Spleen (tissue), 13 donors: ENCODE measurements at places on chromosomes 1 and 21. TPM values are rescaled to one million over a fixed set of nuclear protein-coding genes. Genes with fewer than 3 reads are reported as not detected.

DNA sequence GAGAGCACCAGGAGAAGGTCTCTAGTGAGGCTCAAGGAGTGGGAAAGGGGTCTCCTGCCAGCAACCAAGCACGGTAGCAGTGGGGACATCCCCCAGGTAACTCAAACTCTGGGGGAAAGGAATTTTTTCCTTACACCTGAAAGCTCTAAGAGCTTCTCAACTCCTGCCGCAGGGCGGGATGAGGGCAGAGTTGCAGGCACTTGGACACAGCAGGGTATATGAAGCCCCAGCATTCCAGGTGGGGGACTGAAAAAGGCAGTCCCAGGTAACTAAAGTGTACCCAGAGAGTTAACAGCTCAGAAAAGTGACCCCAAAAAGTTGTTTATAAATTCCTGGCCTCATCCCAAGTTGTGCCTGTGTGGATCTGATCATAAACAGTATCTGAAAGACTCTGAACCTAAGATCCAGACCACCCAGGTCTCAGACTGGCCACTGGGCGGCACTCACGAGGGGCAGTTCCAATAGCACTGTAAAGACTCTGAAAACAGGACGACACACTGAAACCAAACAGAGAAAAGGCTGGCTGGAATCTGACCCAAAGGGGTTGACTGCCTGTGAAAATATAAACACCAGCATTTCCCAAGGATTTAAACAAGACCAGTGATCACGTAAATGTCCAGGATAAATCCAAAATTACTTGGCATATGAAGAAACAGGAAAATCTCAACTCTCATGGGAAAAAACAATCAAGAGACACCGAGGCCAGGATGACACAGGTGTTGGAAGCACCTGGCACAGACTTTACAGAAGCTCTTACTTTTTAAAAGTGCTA lies 47.5 kb downstream of the HSF2BP start:
- no peak overlapping the region for H3K27ac ChIP-seq
- H3K27me3 ChIP-seq = no peaks in the 10 kb centered on the region
- no peaks in the 10 kb centered on the region for H3K36me3 ChIP-seq
- H3K4me3 ChIP-seq = no peak overlapping the region

- no peak for DNase-seq
- no peaks in the 10 kb centered on the region for H3K36me3 ChIP-seq
- H3K4me3 ChIP-seq = no peak overlapping the region
- H3K27me3 ChIP-seq = no peaks in the 10 kb centered on the region
Measured at GRCh38 chr1:95325349-95325748, 91.3 kb downstream of the RWDD3 start.

- H3K27ac ChIP-seq = peak overlapping the region; percentile 90
- H3K27me3 ChIP-seq = no peaks in the 10 kb centered on the region
Measured at GRCh38 chr1:227733751-227734545, 1.2 kb downstream of the JMJD4 start.

DNA sequence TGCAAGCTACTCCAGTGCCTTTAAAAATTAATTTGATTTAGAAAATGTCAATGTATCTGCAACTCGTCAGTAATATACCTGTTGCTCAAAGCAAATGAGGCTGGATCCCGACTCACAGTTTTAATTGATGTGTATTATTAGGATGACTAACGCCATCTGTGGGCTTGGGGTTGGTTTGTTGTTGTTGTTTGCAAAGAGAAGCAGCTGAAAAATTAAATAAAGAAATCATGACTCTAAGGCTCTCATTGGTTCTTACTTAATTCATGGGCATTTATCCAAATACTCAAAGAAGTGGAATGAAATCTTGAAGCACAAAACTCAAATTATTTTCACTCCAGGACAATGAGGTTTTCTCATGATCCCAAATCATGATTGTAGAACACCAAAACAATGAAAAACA lies 46.4 kb downstream of the SEC16B start:
- no peak for DNase-seq
- H3K27ac ChIP-seq = no peak overlapping the region
- H3K4me3 ChIP-seq = no peak overlapping the region
- no peaks in the 10 kb centered on the region for H3K27me3 ChIP-seq
- no peaks in the 10 kb centered on the region for H3K36me3 ChIP-seq

DNA sequence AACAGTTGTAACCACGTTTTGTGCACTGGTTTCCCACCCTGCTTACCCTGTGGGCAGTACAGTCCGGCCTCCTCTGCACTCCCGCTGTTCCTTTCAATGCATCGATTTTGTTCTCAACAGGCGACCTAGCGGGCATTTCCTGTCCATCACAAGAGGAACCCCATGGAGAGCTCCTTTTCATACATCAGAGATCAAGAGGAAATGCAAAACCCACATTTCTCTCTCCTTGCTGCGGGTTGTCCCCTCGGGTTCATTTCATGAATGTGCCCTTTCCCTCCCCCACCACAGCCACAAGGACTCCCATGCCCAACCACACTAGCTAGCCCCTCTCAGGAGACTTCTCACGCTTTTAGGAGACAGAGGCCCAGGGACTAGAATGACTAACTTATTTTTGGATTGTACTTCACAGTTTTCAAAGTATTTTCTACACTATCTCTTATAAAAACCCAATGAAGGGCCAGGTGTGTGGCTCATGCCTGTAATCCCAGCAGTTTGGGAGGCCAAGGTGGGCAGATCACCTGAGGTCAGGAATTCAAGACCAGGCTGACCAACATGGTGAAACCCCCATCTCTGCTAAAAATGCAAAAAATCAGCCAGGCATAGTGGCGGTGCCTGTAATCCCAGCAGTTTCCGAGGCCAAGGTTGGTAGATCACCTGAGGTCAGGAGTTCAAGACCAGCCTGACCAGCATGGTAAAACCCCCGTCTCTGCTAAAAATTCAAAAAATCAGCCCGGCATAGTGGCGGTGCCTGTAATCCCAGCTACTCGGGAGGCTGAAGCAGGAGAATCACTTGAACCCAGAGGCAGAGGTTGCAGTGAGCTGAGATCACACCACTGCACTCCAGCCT lies 18.4 kb downstream of the ATP1A4 start:
- H3K27me3 ChIP-seq = no peaks in the 10 kb centered on the region
- no peak overlapping the region for H3K4me3 ChIP-seq
- H3K36me3 ChIP-seq = no peaks in the 10 kb centered on the region
- H3K27ac ChIP-seq = no peak overlapping the region

GRCh38 chr1:108511764-108512163 lies 48.1 kb upstream of the EEIG2 start:
- no peak overlapping the region for H3K27ac ChIP-seq
- no peak overlapping the region for H3K4me3 ChIP-seq
- no peaks in the 10 kb centered on the region for H3K36me3 ChIP-seq
- no peak for DNase-seq

DNA sequence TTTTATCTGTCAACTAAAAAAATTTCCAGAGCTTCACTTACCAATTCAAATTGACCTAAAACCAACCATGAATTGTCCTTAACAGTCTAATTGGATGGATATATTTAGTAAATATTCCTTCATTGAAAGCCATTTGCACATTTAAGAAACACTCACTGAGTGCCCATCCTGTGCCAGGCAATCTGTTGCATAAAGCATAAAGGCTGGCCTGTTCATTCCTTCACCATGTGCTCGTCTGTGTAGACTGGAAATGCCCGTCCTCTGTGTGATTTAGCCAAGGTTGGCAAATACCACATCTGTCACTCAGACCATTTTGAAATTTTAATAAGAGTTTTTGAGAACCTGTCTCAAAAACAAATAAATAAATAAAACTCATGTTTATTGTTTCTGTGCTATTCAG lies 57.1 kb downstream of the ZNF684 start:
- no peaks in the 10 kb centered on the region for H3K4me1 ChIP-seq
- no peaks in the 10 kb centered on the region for H3K27me3 ChIP-seq
- H3K4me3 ChIP-seq = no peak overlapping the region
- H3K36me3 ChIP-seq = no peaks in the 10 kb centered on the region
- DNase-seq = no peak

DNA sequence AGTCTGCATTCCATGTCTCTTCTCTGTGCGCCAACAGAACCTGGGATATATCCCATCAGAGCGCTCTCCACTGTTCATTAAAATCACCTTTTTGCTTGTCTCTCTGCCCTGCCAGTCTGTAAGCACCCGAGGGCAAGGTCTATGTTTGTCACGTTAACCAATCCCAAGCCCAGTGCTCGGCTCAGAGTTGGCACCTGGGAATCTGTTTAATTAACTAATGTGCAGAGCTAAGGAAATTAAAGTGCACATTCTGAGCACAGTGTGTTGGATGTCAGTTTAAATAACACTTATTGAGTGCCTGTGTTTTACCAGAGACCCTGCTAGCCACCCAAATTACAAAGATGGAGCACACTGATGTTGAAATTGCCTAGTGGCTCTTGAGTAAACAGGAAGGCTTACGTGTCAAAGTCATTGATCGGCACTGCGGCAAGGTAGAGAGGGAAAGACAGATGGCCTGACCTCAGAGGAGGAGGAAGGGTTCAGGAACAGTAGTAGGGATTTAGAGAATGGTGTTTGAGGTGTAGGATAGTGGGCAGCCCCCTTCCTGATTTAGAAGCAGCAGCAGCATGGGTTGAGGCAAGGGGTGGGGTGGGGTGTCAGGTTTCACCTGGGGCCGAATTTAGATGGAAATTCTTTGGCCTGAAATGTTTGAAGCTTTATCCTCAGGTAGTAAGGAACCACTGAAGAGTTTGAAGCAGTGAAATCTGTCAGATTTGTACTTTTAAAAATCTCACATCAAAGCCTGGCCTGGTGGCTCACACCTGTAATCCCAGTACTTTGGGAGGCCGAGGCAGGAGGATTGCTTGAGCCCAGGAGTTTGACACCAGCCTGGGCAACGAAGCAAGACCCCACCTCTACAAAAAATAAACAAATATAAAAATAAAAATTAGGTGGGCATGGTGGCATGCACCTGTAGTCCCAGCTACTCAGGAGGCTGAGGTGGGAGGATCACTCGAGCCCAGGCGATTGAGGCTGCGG lies 7.7 kb downstream of the ARMH1 start:
- H3K4me3 ChIP-seq = no peak overlapping the region
- no peaks in the 10 kb centered on the region for H3K36me3 ChIP-seq
- H3K27me3 ChIP-seq = no peaks in the 10 kb centered on the region
- no peak overlapping the region for H3K27ac ChIP-seq
- peak; percentile 25 for DNase-seq
- H3K4me1 ChIP-seq = peaks cover 30% of the 10 kb centered on the region

- peak overlapping the region; percentile 76 for H3K27ac ChIP-seq
- H3K4me1 ChIP-seq = peaks cover 50% of the 10 kb centered on the region
Measured at GRCh38 chr1:226034482-226034881, 28.0 kb upstream of the H3-3A start.

GRCh38 chr1:162009501-162010174 lies 14.0 kb downstream of the OLFML2B start:
- H3K27ac ChIP-seq = no peak overlapping the region
- no peaks in the 10 kb centered on the region for H3K27me3 ChIP-seq
- no peaks in the 10 kb centered on the region for H3K4me1 ChIP-seq
- no peak for DNase-seq

GRCh38 chr1:14568716-14569355 lies 29.6 kb upstream of the KAZN start:
- H3K27me3 ChIP-seq = no peaks in the 10 kb centered on the region
- H3K27ac ChIP-seq = no peak overlapping the region
- DNase-seq = no peak
- H3K4me1 ChIP-seq = no peaks in the 10 kb centered on the region
- H3K4me3 ChIP-seq = no peak overlapping the region
- no peaks in the 10 kb centered on the region for H3K36me3 ChIP-seq

- no peaks in the 10 kb centered on the region for H3K36me3 ChIP-seq
- DNase-seq = no peak
- no peaks in the 10 kb centered on the region for H3K27me3 ChIP-seq
- no peaks in the 10 kb centered on the region for H3K4me1 ChIP-seq
Measured at GRCh38 chr1:38958967-38959366, 17.3 kb upstream of the RHBDL2 start.

Gene FAM3B
- 0.77 TPM for total RNA-seq

Gene SPRR2G
- not detected for total RNA-seq

Gene SH2D5
- not detected for total RNA-seq

Gene ADGRL2
- 102 TPM for total RNA-seq
